ENCODE measurements at places on chromosomes 4 and X.

GRCh38 chrX:40343319-40343718 is 237.5 kb upstream of the ATP6AP2 start:
- DNase-seq = no peak

DNA sequence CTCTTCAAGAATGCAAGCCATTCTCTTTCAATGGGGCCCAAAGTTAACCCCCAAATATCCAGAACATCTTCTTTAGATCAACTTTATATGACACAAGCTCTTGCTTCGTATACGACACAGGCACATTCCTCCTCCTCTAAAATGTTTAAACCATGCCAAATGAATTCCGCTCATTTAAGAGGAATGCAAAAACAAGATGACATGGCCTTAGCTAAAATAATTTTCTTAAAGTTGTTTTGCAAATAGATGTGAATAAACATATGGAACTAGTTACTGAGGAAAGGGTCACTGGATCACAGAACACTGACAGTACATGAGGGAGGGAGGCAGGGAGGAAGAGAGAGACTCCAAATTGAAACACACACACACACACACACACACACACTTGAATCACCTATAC is 97.4 kb downstream of the RASL11B start:
- DNase-seq = no peak

GRCh38 chr4:160819791-160820190 is 1344.0 kb downstream of the FSTL5 start:
- no peak for DNase-seq

GRCh38 chr4:128707864-128708263 is 101.6 kb upstream of the JADE1 start:
- DNase-seq = no peak

- no peak for DNase-seq
Measured at GRCh38 chr4:169245061-169245460, 25.7 kb downstream of the SH3RF1 start.

DNA sequence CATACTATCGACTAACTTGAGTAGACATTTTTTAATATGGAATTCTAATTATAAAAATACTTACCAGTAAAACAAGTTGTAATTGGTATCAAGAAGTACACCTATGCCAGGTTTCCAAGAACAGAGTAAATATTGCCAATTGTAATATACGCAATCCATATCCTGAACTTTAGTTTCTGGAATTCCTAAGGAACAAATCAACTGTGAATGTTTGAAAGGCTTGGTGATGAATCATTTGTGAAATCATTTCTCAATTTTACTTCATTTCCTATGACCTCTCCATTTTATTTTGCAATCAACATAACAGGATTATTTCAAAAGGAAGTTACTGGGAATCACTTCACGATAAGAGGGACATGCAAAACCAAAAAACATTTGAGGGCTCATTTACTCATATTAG is 3.7 kb downstream of the IL13RA2 start:
- DNase-seq = no peak

GRCh38 chr4:141971869-141972268 is 335.5 kb downstream of the IL15 start:
- DNase-seq = no peak

- no peak for DNase-seq
Measured at GRCh38 chr4:38523524-38524448, 140.2 kb upstream of the KLF3 start.

DNA sequence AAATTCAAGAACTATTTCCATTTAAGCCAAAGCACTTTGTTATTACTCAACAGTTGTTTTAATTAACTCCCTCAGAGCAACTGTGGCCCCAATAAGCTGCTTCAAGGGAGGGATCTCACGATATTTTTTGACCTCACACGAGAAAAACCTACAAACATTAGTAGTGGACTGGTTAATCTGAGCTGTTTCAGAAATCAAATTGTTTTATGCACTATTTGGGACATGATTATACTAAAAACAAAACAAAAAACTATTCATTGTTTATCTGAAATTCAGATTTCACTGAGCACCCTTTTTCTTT is 74.3 kb downstream of the DCHS2 start:
- DNase-seq = no peak

DNA sequence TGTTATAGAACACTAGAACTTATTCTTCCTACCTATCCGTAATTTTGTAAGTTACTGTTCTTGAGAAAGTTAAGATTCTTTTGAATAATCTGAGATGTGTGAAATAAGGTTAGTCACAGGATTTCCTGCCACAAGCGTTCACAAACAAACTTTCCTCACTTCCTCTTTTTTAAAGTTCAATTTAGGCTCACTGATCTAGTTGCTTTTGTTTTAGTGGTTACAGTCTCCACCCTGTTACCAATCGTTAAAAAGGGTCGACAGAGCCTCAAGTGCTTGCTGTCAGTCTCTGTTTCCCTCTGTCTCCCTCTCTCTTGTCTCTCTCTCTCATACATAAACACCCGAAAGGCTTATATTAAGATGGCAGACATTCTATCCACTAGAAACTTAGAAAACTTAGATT is 35.9 kb upstream of the STK26 start:
- no peak for DNase-seq

- DNase-seq = no peak
Measured at GRCh38 chr4:41579526-41579925, 41.6 kb downstream of the LIMCH1 start.

GRCh38 chr4:168269896-168270295 is 48.7 kb downstream of the DDX60 start:
- DNase-seq = no peak

DNA sequence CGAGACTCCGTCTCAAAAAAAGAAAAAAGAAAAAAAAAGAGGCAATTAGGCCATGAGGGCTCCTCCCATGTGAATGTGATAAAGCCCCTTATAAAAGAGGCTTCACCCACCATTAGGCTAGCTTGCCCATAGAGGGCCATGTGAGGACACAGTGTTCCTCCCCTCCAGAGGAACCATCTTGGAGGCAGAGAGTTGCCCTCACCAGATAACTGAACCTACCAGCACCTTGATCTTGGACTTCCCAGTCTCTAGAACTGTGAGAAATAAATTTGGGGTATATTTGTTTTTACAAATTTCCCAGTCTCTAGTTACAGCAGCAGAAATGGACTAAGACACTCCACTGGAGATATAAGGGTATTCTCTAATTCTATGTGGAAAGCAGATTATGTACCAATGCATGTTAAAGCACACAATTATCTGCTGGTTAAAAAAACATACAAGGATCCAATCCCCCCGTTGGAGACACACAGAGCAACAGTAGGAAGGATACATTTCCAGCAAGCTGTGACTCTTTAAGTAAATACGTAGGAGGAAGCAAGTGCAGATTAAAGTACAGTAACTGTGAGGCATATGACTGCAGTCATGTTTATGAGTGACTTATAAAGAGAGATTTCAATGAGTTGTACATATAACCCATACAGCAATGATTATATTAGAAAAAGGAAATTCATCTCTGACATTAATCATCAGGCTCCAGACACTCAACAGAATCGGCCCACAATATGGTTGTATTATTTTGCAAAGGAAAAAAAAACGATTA is 21.4 kb downstream of the SH3RF1 start:
- no peak for DNase-seq

DNA sequence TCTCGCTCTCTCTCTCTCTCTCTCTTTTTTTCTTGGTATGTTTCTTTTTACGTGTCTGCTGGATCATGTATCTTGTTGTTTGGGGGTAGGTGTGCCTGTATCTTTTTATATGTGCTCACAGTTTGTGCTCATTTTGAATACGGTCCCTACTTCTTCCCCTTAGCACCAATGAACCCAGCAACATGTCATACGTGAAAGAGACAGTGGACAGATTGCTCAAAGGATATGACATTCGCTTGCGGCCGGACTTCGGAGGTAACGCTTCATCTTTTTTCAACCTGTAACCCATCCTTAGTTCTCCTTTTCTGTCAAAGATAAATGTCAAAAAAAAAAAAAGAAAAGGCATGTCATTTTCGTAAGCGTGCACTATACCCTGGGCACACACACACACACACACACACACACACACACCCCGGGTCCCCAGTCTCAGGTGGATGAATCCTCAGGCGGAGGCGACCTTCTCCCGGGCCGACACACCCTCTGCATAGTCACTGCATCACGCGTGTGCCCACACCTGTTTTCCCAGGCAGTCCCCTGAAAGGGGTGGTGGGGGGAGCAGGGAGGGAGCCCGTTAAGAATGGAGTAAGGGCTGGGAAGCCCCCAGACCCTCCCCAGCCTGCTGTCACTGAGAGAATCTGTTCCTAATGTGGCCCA is 511 bp downstream of the GABRB1 start:
- DNase-seq = no peak

- DNase-seq = no peak
Measured at GRCh38 chr4:54050214-54050904, 14.0 kb downstream of the CHIC2 start.

- no peak for DNase-seq
Measured at GRCh38 chr4:11298451-11298850, 130.2 kb downstream of the HS3ST1 start.

DNA sequence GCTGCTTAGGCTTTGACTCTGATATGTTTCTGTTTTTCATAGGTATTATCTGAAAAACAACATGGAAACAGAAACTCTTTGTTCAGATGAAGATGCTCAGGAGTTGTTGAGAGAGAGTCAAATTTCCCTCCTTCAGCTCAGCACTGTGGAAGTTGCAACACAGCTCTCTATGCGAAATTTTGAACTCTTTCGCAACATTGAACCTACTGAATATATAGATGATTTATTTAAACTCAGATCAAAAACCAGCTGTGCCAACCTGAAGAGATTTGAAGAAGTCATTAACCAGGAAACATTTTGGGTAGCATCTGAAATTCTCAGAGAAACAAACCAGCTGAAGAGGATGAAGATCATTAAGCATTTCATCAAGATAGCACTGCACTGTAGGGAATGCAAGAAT is 238.6 kb downstream of the RAPGEF2 start:
- DNase-seq = no peak

GRCh38 chr4:160082432-160083207 is 979.7 kb downstream of the RAPGEF2 start:
- no peak for DNase-seq

DNA sequence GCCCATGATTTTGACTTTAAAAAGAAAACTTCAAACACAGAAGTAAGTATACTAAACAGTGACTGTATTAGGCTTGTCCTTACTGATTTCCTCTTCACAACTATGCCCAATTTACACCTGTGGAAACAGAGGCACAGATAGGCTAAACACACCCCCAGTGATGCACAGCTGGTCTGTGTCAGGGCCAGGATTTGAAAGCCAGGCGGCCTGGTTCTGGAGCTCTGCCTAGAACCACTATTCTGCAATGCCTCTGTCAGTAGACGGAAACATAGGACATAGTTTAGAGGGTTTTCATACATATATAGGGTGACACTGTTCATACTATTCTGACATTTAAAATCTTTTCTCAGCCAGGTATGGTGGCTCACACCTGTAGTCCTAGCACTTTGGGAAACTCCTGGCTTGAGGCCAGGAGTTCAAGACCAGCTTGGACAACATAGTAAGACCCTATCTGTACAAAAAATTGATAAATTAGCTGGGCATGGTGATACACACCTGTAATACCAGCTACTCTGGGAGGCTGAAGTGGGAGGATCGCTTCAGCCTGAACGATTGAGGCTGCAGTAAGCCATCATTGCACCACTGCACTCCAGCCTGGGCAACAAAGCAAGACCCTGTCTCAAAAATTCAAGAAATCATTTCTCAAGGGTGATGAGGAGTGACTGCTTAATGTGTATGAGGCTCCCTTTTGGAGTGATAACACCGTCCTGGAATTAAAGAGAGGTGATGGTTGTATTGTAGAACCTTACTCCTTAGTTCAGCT is 23.0 kb upstream of the CBR4 start:
- DNase-seq = no peak

- DNase-seq = no peak
Measured at GRCh38 chrX:81957900-81958545, 756.1 kb downstream of the SH3BGRL start.

DNA sequence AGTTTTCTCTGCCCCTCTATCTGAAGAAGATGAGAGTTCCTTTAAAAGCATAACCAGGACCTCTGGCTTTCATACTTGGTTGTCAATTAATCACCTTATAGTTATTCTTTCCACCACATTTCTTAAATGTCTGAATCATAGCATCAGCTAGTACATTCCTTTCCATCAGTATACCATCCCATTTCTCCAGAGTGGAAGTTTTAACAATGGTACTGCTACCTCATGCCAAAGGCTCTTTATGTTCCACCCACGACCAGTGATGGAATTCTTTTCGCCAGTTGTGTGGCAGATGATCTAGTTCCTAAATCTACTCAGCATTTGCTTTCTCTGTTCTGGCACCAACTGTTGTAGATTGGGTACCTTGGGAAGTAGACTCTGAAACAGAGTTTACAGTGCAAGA is 379.8 kb downstream of the ZNF674 start:
- DNase-seq = no peak

DNA sequence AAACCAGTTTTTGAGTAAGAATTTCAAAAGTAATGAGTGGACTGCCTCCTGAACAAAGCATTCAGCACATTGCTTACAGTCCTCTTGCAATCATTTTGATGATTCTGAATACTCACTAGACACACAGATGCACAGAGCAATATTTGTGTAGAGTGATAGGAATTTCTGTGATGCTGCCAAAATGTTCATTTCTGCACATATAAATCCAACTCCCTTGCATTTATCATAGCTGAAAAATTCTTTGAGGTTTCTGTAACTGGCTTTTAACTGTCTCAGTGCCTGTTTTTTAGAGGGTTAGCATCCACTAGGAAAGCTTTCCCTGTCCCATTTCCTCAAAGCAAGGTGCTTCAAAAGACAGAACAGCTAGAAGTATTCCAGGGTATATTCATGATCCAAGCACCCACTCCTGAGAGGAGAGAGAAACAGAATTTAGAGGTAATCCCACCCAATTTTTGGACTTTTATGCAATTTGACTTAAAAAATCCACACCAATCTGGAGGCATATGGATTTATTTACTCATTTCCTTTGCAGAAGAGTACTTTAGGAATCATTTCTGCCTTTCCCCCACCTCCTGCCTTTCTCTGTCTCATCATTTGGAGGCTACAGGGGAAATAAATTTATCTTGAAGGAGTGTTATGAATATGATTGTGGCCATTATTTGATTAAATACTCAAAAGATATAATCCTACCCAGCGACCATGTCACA is 234.5 kb upstream of the SLIT2 start:
- DNase-seq = no peak

- no peak for DNase-seq
Measured at GRCh38 chrX:68894513-68895340, 65.9 kb downstream of the EFNB1 start.

- no peak for DNase-seq
Measured at GRCh38 chrX:115177932-115178331, 11.3 kb upstream of the RBMXL3 start.

GRCh38 chrX:108165383-108166111 is 74.0 kb downstream of the ATG4A start:
- DNase-seq = no peak

GRCh38 chr4:153973942-153974341 is 185.1 kb upstream of the SFRP2 start:
- DNase-seq = no peak

GRCh38 chrX:1883772-1884171 is 268.9 kb downstream of the ASMT start:
- no peak for DNase-seq

DNA sequence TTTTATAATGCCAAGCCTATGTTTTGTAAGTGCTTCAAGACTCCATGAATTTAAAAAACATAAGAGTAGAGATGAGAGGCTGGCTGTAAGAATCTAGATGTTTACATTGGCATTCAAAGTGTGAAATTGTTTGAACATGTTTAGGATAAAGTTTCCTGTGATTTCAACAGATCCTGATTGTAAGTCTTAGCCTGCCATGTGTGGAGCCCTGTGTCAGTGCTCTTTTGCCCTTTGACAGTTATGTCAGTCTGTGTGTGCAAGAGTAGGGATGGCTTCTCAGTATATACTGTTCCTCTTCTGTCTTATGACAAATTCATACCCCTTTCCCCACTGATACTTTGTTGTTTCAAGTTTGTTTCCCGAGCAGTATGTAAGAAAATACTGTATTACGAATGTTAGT is 68.2 kb downstream of the USP9X start:
- DNase-seq = no peak

Data from stimulated activated CD8-positive, alpha-beta memory T cell treated with anti-CD3 and anti-CD28 coated beads, Interleukin-2, amount 100 ng/mL, for 1 hour (primary cell).